ENCODE measurements at places on chromosomes 4 and X.
A peak's percentile ranks its signal among the peaks of the same experiment; 100 is the strongest.

DNA sequence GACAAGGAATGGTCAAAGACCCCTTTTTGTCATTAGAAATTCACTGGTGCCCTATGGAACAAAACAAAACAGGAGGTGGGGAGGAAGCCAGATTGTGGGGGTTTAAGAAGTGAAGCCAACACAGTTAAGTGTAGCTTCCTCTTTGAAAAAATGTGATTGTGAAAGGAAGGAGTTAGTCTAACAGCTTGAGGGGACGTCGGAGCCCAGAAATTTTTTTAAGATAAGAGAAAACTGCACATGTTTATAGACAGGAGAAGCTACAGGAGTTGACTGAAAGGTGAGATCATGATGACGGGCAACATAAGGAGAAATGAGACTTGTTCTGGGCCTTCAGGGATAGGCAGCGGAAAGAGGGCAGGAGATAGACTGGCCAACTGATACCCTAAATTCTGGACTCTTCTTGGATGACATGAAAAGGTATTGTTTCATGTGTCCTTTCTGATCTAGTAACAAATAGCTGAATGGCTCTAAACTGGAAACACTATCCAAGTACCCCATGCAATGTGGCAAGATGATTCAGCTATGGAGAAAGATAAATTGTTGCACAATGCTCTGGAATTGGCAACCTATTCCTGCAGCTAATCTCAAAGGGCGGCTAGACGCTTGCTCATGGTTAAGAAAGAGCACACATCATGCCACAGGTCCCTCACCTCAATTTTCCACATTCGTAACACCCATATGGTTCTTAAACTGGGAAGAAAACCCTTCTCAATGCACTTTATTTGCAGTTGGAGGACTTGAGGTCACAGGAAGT, 3.7 kb upstream of the HDAC8 start:
- peak; percentile 3 for DNase-seq

DNA sequence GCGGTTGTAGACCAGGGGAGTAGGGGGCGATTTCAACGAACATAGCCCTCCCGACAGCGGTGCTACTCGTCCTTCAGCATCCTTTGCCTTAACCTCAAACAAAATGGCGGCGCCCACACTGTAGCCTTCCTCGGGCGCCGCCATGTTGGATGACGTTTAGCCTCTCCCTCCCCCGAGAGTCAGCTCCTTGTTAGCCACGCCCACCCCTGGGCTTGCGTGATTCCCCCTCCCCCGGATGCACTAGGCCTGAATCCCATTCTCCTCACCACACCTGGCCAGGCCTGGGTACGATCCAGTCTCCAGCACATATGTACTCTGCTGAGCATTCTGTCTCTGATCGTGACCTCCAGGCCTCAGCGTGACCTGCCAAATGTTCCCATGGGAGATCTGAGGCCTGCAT, 49.0 kb upstream of the ZNF157 start:
- peak; percentile 10 for DNase-seq

DNA sequence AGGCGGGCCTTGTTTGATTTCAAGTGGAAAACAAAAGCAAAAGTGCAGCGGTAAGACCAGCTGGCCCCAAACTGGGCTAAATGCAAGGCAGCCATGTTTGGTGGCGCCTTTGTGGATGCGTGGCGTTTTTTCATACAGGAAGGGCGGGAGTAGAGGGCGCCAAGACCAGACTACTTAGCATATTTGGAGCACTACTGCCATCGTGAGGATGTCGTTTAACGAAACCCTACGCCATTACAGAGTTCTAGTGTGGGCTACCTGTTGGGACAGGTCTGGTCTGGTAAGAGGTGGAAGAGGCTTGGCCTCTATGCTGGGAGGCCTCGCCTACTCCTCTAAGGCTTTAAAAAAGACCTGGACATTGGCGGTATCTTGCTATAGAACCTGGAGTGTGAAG, 230.7 kb upstream of the STK26 start:
- DNase-seq: peak; percentile 90

DNA sequence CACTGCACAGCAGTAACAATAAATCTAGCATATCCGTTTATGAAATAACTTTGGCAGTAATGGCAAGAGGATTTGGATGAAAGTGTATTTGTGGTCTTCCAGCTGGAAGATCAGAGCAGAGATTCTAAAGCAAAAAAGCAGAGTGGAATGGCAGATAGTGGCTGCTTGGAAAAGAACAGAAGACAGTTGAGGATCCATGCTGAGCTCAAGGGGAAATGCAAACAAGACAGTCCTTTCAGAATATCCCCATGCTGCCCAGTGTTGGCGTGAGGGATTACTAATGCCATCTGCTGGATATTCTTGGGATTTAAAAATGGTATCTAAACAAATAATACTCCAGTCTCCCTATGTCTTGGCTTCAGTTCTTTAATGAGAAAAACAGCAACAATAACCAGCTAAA, 629.1 kb upstream of the ATOH1 start:
- no peak for DNase-seq

DNA sequence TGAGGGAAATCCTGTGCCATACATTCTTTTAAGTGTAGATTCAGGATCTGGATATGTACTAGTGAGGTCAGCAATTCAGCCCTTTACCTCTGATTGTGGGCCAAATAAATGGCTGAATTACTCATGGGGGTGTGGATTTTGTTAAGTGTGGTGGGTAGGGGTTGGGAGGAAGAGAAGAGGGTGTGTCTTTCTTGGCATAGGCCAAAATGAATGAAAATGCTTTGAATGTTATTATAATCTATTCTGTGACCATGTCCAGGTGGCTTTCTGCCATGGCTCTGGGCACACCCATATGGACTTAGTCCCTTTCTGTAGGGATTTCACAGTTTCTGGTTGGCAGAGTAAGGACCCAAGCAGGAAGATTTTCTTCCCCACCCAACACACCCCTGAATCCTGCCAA, 244.3 kb downstream of the CBR4 start:
- peak; percentile 56 for DNase-seq

DNA sequence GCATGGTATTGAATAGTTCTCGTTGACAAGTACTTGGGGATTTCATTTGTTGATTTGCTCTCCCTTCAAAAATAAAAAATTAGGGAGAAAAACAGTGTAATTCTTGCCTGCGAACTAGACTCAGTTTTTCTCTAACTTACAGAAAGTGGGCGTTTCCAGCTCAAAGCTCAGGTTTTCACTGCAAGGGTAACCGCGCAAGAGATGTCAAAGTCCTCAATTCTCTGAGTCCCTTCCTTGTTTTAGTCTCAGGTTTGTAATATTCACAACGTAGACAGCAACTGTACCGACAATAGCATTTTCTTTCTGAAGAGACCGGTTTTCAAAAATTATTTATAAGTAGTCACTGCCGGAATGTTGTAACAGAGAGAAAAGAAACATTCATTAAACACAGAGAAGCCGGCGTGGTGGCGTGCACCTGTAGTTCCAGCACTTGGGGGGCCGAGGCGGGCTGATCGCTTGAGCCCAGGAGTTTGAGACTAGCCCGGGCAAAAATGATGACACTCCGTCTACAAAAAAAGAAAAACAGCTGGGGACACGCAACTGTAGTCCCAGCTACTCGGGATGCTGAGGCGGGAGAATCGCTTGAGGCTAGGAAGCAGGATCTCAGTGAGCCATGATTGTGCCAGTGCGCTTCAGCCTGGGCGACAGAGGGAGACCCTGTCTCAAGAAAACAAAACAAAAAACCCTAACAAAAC, 774 bp downstream of the ZCCHC4 start:
- DNase-seq: no peak

DNA sequence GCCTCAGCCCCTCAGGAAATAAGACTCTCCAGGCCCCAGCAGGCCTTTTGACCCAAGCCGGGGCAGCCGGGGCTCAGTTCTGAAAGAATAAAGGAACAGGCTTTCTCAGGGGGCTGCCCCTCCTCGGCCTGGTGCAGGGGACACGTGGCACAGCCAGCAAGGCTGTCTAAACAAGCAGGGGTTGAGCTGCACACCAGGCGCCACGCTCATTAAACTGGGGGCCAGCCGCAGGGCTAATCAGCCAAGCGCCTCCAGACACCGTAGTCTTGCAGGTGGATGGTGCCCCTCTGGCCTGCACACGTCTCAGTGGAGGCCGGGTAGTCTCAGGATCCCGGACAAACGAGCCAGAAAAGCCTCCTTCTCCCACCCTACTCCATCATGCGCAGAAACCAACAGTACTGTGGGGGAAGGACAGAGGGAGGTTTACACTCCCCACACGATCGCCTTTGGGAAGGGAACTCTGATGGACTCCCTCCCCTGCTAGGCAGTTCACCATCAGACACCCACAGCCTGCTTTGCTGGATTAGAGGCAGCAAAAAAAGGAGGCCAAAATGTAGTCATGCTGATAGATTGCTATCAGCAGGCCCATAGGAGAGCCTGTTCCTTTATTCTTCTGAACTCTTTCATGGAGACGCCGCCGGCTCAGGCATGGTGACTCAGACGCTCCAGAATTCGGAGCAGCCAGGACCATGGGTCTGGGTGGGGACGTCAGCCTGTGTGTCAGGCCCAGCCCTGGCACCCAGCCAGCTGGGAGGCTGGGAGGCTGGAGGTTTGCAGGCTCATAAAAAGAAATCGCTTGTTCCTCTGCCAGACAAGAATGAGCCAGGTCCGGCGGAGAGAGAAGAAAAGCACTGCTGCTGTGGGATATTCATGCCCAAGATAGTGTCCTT, 342.4 kb downstream of the BCOR start:
- DNase-seq: peak; percentile 71

- no peak for DNase-seq
Observed at GRCh38 chrX:71096760-71097032, 1.0 kb downstream of the FOXO4 start.

- DNase-seq: no peak
Observed at GRCh38 chr4:124757126-124757525, 44.6 kb upstream of the ANKRD50 start.

DNA sequence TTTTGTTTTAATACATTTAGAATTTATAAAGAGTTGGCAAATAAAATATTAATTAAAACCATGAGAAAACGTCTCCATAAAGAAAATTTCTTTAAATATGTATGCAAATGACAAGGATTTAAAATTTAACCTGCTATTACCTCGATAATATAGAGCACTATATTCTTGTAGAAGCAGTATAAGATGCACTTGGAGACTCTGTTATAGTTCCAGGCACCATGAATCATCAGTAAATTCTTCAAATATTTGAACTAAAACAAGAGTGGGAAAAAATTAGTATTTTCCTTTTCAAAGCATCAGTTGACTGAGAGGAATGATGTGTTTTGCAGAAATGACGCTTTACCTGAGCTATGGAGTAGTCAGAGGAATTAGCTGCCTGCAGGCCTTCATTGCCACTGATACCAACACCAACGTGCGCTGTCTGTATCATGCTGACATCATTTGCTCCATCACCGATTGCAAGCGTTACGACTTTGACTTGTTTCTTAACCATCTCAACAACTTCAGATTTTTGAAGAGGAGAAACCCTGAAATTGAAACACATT, 67.3 kb downstream of the SHISA3 start:
- no peak for DNase-seq

GRCh38 chr4:24805067-24805466, 9.7 kb downstream of the SOD3 start:
- DNase-seq: no peak

- DNase-seq: no peak
Observed at GRCh38 chrX:134294548-134294947, 57.6 kb downstream of the CCDC160 start.

- no peak for DNase-seq
Observed at GRCh38 chr4:132238697-132239096, 910.4 kb upstream of the PCDH10 start.

DNA sequence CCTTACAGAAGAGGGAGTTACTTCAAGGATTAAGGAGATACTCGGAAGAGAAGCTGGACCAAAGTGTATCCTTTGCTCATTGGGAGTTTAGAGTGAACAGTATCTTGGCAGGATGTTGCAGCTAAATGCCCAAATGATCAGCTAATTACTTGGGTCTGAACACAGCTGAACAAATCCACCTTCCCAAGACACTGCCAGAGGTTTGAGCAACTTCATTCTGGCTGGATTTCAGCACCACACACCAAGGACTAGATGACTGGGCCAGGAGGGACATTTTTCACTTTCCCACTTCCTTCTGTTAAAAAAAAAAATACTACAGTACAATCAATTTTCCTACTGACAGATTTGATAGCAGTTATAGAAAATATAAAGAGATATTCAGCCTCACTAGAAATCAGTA, 324.6 kb downstream of the MID1IP1 start:
- no peak for DNase-seq

GRCh38 chr4:146224326-146224966, 10.1 kb downstream of the REELD1 start:
- DNase-seq: no peak

- DNase-seq: no peak
Observed at GRCh38 chrX:54177306-54177705, 5.7 kb downstream of the FAM120C start.

DNA sequence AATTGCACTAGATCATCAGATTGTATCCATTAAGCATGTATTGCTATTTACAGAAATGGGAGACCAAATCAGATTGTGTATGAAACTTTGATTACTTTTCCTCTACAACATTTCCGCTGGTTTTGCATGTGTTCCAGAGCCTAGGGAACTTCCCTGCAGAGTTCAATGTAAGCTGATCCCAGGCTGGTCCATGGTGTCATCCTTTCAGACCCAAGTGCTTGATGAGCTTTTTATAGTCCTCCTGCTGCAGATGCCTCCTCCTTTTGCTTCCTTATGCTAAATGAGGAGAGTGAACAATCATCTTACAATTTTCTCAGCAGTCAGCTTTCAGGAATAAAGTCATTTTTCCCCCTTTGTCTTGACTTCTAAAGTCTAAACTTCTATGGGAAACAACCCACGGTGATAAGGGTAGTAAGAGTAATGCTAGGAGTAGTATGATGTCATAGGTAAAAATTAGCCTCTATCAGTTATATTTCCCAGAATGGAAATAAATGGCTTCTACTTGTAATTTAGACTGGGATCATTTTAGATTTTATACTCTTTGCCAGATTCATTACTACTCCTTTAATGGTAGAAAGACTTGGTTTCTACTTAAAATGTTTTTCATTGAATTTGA, 55.1 kb upstream of the SLC4A4 start:
- no peak for DNase-seq

DNA sequence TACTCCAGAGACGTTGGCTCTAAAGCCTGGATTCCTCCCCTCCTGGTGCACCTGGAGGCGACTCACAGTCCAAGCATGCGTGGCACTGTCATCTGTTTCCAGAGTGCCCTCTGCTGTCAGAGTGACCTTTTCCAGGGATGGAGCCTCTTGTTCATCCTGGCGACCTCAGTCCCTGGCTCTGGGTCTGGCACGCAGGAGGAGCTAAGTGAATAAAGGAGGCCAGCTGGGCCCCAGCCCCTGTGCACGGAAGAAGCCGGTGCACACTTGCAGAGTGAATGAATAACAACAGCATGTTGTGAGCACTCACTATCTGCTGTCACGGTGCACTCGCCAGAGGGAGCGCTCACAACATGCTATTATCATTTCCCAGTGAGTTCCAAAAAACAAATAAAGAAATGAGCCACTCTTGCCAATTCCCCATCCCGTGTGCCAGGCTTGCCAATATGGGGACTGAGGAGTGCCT, 27.8 kb upstream of the PSAPL1 start:
- DNase-seq: no peak
